Colonic mucosa (tissue), 4 donors: ENCODE measurements at places on chromosomes 3 and 15. TPM values are rescaled to one million over a fixed set of nuclear protein-coding genes. Genes with fewer than 3 reads are reported as not detected.

- no peak overlapping the region for H3K27ac ChIP-seq
- H3K4me3 ChIP-seq: no peak overlapping the region
- no peak for DNase-seq
These were observed 752.2 kb upstream of the CFAP20DC start for GRCh38 chr3:59802045-59802444.

DNA sequence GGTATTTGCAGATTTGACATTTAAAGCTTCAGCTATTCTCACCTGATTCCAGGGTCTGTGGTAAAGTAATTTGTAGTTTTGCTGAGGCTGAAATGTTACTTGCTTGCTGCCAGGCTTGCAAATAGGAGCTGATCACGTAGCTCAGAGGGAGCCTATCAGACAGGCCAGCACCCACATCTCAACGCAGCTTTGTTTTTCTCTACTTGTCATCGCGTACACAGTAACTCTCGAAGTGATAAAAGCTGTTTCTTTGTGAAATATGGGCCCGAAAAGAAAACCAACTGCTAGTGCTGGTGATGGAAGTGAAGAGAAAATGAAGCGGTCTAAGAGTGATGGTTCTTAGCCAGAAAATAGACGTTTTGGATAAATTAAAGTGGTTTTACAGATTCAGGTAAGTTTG lies 23.4 kb downstream of the RAB5A start:
- H3K4me1 ChIP-seq: no peaks in the 10 kb centered on the region
- no peak overlapping the region for H3K4me3 ChIP-seq
- DNase-seq: no peak

GRCh38 chr15:42130246-42130986 lies 26.0 kb downstream of the PLA2G4F start:
- H3K36me3 ChIP-seq: no peaks in the 10 kb centered on the region
- H3K4me3 ChIP-seq: no peak overlapping the region
- H3K27me3 ChIP-seq: no peaks in the 10 kb centered on the region
- no peaks in the 10 kb centered on the region for H3K4me1 ChIP-seq
- DNase-seq: no peak
- H3K27ac ChIP-seq: no peak overlapping the region

- H3K27me3 ChIP-seq: no peaks in the 10 kb centered on the region
- no peaks in the 10 kb centered on the region for H3K36me3 ChIP-seq
- no peak overlapping the region for H3K27ac ChIP-seq
These were observed 135.8 kb downstream of the TCF12 start for GRCh38 chr15:57054204-57054750.

SOX2 gene
- 0.25 TPM for total RNA-seq
